Stimulated activated CD4-positive, alpha-beta T cell treated with anti-CD3 and anti-CD28 coated beads, TNF-alpha, amount 100 ng/mL, for 48 hours (primary cell): ENCODE measurements at places on chromosomes 5 and 9.

- peak; percentile 12 for DNase-seq
Measured at GRCh38 chr9:130939405-130940026, 469 bp upstream of the FIBCD1 start.

DNA sequence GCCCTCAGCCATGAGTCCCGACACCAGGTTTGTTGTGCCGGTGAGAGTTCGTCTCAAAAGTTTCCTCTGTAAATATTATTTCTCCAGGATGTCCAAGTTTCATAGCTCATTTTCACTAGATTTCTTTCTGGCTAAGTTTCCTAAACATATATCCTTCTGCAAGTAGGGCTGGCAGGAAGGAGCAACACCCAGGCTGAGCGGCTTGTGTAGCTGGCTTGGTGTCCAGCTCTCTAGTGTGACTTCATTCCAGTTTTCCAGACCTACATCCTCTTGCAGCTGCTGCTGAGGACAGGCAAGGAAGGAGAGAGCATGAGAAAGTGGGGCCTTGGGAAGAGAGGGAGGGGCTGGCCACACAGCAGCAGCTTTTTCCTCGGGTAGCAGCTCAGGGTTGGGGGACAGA, 80.3 kb downstream of the FGF1 start:
- DNase-seq, result no peak

- DNase-seq, result no peak
Measured at GRCh38 chr5:77192441-77193050, 17.9 kb upstream of the PDE8B start.

- no peak for DNase-seq
Measured at GRCh38 chr9:80890124-80890523, 799.2 kb downstream of the TLE1 start.

DNA sequence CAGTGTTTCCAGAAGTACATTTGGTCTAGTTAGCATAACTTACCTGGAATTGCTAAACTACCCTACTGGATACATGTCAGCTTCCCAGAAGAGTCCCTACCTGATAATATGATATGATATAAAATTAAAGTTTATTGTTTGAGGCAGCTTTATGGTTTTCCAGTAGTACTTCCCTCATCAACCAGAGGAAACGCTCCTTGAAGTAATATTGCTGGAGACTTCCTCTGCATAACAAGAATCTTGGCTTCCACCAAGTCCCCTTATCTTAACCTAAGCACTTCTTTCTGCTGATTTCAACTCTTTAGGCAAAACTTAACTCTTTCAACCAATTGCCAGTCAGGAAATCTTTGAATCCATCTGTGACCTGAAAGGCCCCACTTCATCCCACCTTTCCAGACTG, 214.3 kb upstream of the PTGER4 start:
- no peak for DNase-seq

DNA sequence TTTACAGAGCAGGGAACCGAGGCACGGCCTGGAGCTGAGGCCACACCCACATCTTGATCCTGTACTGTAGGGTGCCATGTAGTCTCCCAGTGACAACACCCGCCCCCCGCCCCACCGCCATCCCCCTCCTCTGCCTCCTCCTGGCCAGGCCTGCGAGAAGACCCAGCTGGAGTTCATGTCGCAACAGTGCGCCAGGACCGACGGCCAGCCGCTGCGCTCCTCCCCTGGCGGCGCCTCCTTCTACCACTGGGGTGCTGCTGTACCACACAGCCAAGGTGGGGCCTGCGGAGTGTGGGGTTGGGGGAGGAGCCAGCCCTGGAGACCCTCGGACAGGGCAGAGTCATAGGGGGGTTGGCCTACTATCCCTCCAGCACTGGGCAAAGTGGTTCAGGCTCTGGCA, 14.5 kb downstream of the ADAMTS13 start:
- DNase-seq, result no peak

GRCh38 chr9:87889882-87890252, 7.2 kb downstream of the SPATA31E1 start:
- DNase-seq, result no peak

DNA sequence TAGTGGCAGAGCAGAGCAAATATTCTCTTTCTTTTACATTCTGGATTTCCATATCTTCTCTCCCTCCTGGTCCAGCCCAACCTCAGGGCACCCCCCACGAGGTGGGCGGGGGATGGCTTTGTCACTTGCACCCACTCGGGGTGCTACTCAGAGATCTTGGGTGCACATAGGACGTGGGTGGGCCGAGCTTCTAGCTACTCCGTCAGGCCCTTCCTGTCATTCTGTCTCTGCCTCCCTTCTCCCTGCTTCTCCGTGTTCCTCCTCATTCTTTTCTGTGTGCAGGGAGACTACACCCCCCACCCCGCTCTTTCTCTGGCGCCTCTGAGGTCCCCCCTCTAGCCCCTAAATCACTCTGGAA, 19.5 kb downstream of the PCDHGC5 start:
- no peak for DNase-seq

DNA sequence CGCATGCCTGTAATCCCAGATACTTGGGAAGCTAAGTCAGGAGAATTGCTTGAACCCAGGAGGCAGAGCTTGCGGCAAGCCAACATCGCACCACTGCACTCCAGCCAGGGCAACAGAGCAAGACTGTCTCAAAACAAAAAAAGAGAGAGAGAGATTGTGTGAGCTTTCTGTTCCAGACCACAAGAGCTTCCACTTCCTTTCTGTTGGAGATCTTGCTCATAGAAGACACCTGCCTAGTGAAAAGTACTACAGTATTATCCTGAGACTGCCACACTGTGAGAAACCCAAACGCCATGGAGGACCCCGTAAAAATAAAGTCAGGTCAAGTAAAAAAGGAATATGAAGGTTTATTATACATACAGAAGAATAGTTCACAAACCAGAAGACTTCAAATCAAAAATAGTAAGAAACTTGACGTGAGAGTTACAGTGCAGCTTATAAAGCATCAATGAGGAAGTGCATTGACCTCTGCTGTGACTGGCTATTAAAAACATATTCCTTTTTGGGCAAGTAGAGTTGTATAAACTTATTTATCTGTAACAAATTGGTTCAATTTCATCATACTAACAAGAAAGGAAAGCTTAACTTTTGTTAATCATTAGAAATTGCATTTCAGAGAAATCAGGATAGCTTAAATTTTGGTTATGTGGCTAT, 4.3 kb upstream of the EMB start:
- no peak for DNase-seq

GRCh38 chr9:70113403-70114022, 69.9 kb downstream of the MAMDC2 start:
- DNase-seq, result no peak

- no peak for DNase-seq
Measured at GRCh38 chr5:112221128-112221527, 197.9 kb downstream of the EPB41L4A start.
